Ureter (tissue), 1 donor: ENCODE measurements at places on chromosomes 4 and X. TPM values are rescaled to one million over a fixed set of nuclear protein-coding genes. Genes with fewer than 3 reads are reported as not detected.

DNA sequence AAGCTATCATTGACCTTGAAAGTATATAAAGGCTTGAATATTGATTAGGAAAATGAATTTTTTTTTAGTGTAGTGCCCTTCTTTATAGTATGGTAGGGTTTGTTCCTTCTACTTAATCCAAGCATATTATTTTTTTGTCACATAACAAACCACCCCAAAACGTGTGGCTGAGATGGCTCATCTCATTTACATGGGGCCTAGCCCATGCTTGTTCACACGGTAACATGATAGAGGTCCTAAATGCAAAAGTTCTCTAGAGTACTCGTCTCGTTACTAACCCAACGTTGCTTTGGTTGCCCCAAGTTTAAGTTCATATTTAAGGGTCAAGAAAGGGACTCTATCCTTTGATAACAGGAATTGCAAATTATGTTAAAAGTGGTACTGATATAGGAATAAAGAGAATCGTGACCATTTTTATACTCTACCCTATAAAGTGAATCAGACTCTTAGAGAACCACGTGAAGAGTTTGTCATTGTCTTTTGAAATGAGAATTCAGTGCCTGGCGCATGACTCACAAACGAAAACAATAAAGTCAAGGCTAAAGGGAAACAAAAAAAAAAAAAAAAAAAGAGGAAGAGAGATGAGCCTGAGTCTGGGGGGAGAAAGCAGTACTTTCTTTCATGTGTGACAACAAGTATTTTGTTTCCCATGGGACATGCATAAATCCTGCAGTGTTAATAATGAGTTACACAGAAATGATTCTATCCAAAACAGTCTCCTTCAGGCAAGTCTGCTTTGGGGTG lies 402.8 kb upstream of the NWD2 start:
- DNase-seq: no peak

- no peak for DNase-seq
Measured at GRCh38 chr4:41548305-41548880, 10.4 kb downstream of the LIMCH1 start.

The PCDH10 gene
- total RNA-seq: 12.1 TPM

- no peak for DNase-seq
Measured at GRCh38 chrX:101813200-101813599, 118.6 kb downstream of the ZMAT1 start.
